ENCODE measurements at places on chromosomes 13 and 19. TPM values are rescaled to one million over a fixed set of nuclear protein-coding genes. Genes with fewer than 3 reads are reported as not detected.

GRCh38 chr19:46466536-46467196, 4.7 kb downstream of the PNMA8A start:
- DNase-seq: peak; percentile 55

The GPR180 gene
- 6.2 TPM for polyA plus RNA-seq

DNA sequence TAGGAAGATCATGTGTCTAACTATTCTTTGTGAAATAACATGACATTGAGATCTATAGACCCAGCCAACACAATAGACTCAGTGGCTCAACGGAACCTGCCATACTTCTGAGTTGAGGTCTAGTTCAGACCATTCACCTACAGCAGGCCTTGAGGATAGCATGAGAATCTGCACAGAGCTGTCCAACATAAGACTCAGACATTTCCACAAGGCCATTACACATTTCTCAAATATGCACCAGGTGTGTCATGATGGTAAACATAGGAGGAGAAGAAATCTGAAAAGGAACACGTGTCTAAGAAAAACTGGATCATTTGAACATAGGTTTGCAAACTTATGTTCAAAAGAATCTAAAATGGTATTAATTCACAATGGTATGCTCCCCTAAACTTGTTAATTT, 421.4 kb downstream of the SLITRK6 start:
- no peak for DNase-seq

The CCDC70 gene
- not detected for polyA plus RNA-seq

GRCh38 chr19:12077375-12077774, 12.8 kb downstream of the ZNF844 start:
- DNase-seq: no peak

DNA sequence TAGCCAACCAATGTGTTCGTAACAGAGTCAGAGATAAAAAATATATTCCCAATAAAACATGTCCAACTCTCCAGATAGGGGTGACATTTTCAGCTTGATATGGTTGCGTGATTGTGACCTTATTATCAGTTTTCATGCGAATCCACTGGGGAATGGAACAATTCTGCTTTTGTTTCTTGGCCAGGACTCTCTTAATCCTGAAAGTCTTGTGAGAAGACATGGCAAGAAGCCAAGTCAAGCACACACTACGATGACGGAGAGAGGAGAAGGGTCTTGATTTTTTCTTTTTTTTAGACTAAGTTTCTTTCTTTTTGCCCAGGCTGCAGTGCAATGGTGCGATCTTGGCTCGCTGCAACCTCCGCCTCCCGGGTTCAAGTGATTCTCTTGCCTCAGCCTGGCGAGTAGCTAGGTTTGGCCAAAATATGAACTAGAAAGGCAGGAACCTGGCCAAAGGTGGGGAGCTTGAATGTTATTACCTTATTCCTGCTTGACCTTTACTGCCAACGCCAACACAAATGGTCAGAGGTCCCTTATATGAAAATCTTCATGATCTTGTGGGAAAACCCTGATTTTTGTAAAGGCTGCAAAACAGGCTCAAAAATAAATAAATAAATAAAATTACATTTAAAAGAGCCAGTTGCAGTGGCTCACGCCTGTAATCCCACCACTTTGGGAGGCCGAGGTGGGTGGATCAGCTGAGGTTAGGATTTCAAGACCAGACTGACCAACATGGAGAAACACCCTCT, 14.5 kb downstream of the ZNF816 start:
- DNase-seq: no peak

The ATP4B gene
- polyA plus RNA-seq: 0.09 TPM

The LRP3 gene
- 19.2 TPM for polyA plus RNA-seq

The MADCAM1 gene
- polyA plus RNA-seq: 7.4 TPM

- DNase-seq: peak; percentile 80
These were observed at the start of gene ZNF426 for GRCh38 chr19:9538183-9539058. ZNF426 (minus strand) TSS chr19:9538645; CDS start chr19:9536232, 2,413 bp downstream.

DNA sequence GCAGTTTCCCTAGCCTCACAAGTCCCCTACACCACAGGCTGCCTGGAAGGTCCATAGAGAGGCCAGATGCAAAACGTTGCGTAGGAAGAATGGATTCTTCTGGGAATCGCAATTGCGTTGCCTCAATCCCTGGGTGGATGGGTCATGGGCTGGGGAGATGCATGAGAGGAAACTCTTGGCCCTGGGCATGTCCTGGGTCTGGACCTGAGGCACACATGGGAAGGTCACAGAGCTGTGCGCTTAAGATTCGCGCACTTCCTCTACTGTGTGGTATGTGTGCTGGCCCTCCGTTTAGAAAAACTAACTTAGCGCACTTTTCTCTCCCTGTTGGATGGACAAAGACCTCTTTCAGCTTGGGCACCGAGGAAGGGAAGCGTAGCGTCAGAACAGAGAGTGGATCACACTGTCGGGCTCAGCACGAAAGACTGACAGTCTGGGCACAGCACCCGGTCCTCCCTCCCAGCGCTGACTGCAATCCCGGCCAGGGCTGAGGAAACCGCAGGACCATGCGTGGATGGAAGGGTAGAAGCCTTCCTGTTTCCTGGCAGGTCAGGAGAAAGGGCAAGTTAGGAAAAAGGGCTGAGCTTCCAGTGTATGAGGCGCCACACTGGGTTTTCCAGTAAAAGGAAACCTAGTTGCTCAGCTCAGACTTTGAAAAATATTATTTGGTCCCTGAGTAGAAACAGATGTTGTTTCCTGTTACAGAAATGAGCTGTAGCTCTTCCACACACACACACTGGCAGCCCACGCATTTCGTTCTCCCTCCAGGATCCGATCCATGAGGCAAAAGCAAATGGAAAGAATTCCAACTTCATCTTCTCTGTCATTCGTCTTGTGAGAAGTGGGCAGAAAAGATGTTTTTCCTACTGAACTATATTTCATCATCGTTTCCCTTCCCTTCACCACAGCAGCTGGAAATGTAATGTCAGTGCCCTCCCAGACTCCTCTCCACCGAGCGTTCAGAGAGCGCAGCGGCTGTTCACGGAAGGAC, 86.0 kb downstream of the ING1 start:
- DNase-seq: peak; percentile 80

DNA sequence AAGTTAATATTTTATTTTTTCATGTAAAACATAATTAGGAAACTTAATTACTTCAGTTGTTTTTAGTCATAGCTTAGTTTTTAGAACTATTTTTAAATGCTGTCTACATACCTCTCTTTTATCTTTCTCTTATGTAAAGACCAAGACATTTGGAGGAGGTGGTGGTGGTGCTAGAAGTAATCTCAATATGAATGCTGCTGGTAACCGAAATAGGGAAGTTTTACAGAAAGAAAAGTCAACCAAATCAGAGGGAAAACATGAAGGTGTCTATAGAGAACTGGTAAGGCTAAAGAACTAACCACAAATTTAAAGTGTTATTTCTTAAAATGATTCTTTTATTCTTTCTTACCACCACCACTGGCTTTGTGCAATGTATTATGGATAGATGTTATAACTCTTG, 97.3 kb downstream of the TDRD3 start:
- DNase-seq: no peak

DNA sequence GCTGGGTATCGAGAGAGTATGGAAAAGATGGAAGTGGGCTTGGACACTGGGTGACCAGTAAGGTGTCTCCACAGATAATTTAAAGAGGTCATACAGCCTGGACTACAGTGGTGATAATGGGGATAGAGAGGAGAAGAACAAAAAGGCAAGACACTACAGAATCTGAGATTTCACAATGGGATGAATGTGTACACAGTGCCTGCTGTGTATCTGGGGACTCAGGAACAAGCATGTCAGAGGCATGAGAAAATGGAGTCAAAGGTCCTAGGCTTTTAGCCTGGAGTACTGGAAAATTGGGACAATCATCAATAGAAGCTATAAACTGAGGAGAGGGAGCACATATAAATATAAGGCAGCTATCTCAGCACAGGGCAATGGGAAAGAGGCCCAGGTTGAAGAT, 69.4 kb downstream of the TSC22D1 start:
- DNase-seq: no peak

The NLRP7 gene
- not detected for polyA plus RNA-seq

The VAV1 gene
- 1.6 TPM for polyA plus RNA-seq

- DNase-seq: no peak
These were observed 13.6 kb downstream of the CCDC97 start for GRCh38 chr19:41323430-41324125.

- no peak for DNase-seq
These were observed 94.5 kb upstream of the VSTM2B start for GRCh38 chr19:29431332-29431731.

The MAMSTR gene
- 146 TPM for polyA plus RNA-seq

DNA sequence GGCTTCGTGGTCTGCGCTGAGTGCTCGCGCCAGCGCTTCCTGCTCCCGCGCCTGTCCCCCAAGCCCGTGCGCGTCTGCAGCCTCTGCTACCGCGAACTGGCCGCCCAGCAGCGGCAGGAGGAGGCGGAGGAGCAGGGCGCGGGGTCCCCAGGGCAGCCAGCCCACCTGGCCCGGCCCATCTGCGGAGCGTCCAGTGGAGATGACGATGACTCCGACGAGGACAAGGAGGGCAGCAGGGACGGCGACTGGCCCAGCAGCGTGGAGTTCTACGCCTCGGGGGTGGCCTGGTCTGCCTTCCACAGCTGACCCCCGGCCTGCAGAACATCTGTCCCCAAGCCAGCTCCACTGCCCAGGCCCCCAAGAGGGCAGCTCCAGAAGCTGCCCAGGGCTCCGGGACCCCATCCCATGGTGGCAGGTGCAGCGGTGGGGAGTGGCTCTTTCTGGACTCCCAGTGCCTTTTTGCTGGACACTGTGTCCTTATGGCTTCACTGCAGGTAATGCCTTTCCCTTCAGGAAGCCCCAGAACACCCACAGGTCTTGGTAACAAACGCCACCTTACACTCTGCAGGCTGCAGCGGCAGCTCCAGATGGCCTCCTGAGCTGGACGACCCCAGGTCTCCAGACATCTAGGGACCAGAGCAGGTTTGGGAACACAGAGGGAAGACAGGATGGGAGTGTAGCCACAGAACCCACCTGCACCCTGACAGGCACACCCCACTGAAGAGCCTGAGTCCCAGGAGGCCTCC, 9.3 kb downstream of the PLEKHF1 start:
- no peak for DNase-seq

The FFAR3 gene
- polyA plus RNA-seq: 0.08 TPM

The ZNF625 gene
- 4.2 TPM for polyA plus RNA-seq

GRCh38 chr13:34349091-34349722, 531.3 kb downstream of the RFC3 start:
- peak; percentile 68 for DNase-seq

The ZNF813 gene
- 3.0 TPM for polyA plus RNA-seq

- no peak for DNase-seq
These were observed 12.3 kb downstream of the ATP7B start for GRCh38 chr13:51998723-51999509.

DNA sequence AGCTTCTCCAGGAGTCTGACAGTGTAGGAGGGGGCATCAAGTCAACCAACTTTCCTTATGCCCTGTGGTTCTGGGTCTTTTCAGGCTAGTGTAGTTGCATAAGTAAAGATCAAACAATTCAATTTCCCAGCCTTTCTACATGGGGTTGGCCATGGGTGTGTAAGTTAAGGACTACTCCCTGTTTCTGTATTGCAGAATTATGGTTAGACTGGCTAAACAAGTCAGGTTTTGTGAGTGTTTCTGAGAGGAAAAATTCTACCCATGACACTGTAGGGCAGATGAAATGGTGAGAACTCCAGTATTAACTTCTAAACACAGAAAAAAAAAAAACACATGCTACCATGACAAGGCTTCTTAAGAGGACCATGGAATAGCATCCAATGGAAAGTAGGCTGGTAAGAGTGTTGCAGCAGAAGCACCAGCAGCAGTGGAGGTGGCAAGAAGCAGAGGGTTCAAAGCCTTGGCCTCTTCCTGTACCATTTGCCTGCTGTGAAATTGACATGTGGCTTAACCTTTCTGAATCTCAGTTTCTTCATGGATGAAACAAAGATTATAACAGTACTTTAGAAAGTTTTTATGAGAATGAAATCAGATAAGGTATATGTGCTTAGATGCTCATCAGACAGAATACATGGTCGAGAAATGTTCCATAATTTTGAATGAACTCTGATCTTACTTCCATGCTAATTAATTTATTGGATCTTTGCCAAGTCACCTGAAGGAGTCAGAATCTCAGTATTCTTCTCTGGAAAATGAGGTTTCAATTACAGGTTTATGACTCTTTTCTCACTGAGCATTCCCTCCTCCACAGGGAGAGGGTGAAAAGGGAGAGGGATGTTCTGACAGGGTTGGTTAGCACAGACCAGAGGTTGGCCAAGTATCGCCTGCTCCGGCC, 11.4 kb upstream of the SCEL start:
- DNase-seq: no peak

DNA sequence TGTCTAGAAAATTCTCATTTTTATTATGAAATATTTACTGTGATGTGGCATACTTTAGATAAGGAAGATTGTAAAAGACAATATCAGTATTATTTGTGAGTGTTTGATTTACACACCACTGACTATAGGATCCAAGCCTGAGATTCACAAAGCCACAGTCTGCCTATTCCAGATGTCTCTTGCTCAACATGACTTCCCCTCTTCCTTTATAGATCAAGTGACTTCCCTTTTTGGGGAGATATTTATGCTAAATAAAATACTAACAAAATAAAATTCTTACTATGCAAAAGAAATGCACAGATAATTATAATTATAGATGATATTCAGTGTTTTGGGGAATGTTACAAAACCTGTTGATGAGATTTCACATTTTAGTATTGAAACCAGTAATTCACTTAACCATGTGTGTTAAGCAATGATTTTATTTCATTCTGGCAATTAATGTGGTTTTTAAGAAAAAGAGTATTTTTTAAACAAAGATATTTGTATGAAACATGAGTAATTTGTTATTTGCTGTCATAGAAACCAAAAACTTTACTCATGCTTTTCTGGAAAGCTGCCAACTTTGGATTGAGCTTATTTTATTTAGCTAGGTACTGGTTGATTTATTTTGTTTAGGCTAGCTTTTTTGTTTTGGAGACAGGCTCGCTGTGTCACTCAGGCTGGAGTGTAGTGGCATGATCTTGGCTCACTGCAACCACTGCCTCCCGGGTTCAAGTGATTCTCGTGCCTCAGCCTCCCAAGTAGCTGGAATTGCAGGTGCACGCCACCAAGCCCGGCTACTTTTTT, 13.7 kb upstream of the GPR183 start:
- no peak for DNase-seq

- DNase-seq: no peak
These were observed 753 bp downstream of the ZNF235 start for GRCh38 chr19:44303976-44304568.

GRCh38 chr13:72290962-72291681, 424.1 kb upstream of the DACH1 start:
- no peak for DNase-seq

DNA sequence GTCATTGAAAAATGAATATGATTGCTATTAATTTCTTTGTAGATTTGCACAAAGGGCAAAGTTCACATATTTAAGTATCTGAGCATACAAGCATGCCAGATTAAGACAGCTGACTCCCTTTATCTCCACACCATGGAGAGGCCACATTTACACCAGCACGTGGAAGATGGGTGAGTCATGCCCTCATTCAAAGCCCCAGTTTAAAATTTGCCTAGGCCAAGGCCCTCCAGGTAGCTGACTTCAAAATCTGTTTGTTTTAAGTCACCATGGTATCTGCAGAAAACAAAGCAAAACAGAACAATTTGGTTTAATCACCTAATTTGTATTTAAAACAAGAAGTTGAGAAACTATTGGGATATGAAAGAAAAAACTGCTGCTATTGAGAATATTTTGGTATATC, 109.2 kb downstream of the ESD start:
- DNase-seq: no peak

GRCh38 chr19:14078411-14078810, 5.8 kb downstream of the MISP3 start:
- no peak for DNase-seq
